Brain microvascular endothelial cell (primary cell): ENCODE measurements at places on chromosomes 7 and 10.
A peak's percentile ranks its signal among the peaks of the same experiment; 100 is the strongest.

- DNase-seq: no peak
Measured at GRCh38 chr10:49505076-49505475, 33.8 kb downstream of the ERCC6 start.

DNA sequence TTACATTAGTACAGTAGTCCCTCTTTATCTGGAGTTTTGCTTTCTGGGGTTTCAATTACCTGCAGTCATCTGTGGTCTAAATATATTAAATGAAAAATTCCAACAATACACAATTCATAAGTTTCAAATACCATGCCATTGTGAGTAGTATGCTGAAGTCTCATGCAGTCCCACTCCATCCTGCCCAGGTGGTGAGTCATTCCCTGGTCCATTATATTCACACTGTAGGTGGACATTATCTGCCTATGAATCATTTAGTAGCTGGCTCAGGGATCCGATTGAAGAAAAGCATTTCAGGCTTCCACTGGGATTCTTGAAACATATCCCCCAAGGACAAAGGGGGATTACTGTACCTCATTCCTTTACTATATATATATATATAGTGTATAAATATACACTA is 298.2 kb upstream of the GALNT17 start:
- DNase-seq: peak; percentile 82

- DNase-seq: peak; percentile 70
Measured at GRCh38 chr7:41046221-41046761, 656.6 kb downstream of the INHBA start.

DNA sequence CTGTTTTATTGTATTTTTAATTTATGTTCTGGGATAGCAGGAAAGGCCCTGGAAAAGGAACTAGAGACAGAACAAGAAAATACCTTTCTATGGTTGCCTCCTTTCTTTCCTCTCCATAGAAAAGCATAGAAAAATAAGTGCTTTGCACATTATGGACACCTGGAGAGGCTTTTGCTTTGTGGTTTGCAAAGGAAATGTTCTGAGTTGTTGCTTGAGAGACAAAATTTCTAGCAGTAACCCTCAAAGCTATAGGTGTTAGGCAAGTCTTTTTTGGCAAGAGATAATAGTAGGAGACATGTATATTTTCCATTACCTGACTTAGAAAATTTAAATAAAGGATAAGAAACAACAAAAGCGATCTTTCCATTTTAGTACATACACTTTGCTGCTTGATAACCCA is 378.6 kb upstream of the PRKCQ start:
- no peak for DNase-seq

DNA sequence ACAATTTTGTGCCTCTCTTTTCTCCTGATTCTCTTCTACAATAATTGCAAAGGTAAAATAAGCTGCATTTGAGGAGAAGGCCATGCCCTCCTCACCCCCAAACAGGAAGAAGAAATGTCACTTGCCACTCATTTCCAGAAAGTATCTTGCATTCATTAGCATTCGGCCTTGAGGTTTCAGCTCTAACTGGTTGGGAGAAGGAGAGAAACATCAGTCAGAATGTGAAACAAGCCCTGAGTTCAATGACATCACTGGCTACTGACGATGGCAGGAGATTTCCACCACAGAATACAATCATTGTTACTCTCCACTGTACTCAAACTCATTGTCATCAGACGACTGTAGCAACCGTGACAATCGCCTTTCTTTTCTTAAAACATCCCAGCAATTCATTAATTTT is 72.8 kb downstream of the PRKCQ start:
- no peak for DNase-seq

GRCh38 chr10:111593578-111593977 is 516.7 kb downstream of the ADRA2A start:
- DNase-seq: no peak

GRCh38 chr10:71854031-71854430 is 3.0 kb upstream of the PSAP start:
- no peak for DNase-seq

GRCh38 chr10:15510963-15511362 is 139.9 kb upstream of the FAM171A1 start:
- no peak for DNase-seq

- no peak for DNase-seq
Measured at GRCh38 chr10:127338399-127339110, 142.2 kb upstream of the INSYN2A start.

DNA sequence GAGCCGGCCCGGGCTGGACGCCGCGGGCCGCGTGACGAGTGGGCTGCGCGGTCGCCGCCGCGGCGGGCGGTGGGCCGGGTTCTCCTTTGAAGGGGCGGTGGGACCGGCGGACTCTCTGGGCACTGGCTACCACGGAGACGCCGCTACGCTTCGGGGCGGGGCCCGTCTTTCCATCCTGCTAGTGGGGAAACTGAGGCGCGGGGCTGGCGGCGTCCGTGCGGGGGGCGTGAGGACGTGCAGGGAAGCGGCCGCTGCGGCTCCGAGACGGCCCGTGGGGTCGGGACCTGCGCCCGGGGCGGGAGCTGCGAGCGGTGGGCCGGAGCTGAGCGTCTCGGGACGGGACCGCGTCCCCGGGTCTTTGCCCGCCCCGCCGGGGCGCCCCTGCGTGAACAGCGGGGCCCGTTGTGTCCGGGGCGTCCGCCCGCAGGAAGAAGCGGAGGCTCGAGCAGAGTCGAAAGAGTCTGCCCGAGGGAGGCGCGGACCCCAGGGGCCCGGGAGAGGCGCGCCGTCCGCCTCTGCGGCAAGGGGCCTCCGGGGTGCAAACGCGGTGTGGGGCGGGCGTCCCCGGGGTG is 548 bp upstream of the BNIP3 start:
- no peak for DNase-seq

DNA sequence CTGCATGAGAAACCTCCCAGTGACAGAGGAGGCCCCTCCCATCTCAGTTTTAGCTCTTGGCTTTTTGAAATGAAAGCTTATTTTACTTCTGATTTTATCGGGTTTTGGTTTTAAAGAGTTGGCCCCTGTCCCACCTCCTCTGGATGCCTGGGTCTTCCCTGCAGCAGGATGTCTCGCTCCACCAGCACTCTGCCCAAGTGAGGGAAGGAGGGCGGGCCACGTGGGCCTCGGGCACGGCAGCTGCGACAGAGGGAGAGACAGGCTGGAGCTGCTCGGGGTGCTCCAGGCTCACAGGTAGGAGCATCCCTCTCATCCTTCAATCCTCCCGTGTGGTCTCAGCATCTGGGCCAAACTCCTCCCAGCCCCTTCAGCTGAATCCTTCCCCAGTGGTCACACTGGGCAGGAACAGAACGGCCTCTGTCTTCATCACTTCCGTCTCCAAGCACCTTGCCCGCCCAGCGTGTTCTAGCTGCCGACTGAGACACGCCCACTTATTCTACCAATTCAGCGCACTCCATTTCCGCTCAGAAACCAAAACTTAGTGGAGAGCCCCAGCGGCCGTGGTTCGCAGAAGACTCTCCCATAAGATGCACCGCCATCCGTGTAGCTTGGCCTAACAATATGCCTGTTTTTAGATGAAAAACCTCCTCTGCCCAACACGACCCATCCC is 222.9 kb downstream of the GLRX3 start:
- DNase-seq: no peak

GRCh38 chr10:96910488-96911395 is 78.6 kb downstream of the LCOR start:
- DNase-seq: peak; percentile 39

DNA sequence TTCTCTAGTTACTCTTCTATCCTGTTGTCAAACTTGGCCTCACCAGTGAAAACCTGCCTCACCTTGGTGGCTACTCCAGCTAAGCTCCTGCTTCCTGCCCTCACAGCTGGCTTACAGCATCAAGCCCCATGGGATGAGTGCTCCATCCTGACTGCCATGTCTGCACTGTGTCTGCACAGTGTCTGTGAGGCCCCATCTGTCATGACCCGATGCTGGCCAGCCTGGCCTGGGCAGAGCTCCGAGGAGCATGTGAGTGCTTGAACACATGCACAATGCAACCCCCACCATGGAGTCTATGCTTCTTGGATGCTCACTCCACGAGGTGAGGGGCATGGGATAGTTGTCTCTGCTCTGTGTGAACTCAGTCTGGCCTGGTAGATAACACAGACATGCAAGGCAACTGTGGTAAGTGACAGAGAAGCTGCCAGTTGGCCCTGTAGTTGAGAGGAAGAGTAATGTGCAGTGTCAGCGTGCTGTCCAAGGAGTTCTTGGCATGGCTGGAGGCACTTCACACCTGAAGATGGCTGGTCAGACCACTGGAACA is 207.1 kb upstream of the ZNF32 start:
- DNase-seq: no peak

DNA sequence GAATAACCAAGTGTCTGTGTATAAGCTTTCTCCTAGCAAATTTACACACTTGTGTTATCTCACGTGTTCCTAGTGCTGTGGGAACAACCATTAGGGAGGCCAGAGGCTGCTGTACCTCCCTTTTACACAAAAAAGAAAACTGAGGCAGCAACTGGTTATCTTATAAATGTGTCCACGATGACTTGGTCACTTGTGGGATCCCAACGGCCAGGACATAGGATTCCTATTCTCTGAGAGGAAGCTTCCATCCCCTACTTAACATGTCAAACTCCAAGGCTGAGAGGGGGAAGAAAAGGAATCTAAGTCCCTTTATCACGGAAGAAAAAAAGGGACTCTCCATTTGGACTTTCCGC is 484 bp downstream of the ZNF438 start:
- no peak for DNase-seq

- DNase-seq: peak; percentile 84
Measured at GRCh38 chr10:154348-154747, 19.1 kb downstream of the ZMYND11 start.

DNA sequence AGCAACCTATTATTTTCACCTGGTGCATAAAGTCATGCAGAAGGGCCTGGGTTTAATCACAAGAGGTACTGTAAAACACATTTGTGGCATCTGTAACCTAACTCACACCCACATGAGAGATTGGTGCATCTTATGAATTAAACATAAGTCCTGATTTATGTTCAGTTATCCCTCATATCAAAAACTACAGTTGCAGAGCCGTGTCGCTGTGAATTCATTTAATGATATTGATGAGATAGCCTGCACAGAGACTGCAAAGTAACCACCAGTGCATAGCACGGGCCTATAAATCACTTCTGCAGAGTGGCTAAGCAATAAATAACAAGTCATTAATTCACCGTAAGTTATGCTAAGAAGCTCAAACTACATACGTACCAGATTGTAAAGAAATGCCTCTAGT is 178.2 kb downstream of the RELN start:
- no peak for DNase-seq

- no peak for DNase-seq
Measured at GRCh38 chr7:132683896-132684690, 107.8 kb upstream of the PLXNA4 start.

GRCh38 chr10:59073456-59074053 is 102.9 kb upstream of the PHYHIPL start:
- DNase-seq: no peak

DNA sequence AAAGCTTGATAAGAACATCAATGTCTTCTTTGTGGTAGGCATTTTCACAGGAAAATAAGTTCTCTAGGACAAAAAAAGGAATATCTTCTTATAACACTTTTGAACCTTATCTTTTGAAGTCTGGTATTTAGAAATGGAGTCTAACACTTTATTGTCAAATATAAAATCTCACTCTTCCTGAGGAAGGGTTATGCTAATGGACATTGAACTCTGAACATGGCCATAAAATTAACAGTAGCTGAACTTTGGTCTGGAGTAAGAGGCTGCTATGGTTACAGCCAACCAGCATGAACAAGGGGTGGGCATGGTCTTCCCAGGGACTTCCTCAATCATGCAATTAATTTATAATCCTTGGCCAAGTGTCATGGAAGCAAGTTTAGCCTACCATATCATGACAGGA is at the start of gene CLRN3:
TSS of gene CLRN3 (minus strand) at position 199 of the 400 bp plus-strand sequence. CDS start at position 42, 157 bp downstream.
- DNase-seq: no peak

DNA sequence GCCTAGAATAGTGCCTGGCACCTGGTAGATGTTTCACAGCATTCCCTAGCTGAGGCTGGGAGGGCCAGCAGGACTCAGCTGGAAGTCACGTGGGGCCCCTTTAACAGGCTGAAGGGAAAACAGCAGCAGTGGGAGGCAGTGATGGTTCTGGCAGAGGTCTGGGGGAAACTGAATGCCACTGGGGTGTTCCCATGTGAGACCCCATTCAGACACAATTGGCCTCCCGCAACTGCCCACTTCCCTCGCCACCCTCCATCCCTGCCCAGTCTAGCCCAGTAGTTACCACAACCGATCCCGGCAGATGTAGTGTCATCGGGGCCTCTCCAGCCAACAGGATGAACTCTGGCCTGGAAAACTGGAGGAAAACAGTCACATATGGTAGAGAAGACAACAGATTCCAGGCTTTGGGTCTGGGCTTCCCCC is 38.3 kb downstream of the FRMPD2 start:
- DNase-seq: no peak

DNA sequence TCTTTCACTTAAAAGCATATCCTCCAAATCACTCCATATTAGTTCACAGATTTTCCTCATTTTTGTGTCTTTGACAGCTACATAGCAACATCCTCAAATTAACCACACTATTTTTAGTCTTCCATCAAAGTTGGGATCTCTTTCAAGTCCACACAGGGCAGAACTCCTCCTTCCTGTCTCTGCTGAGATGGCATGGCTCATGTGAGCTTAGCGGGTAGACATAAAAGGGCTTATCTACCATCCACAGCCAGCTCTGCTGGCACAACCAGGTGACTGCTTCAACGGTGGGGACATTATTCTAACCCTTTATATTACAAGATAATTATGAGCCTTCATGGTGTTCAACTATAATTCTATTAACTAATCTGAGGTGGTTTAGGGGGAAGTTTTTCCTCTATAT is 35.5 kb downstream of the ICA1 start:
- DNase-seq: no peak

GRCh38 chr7:35878351-35878750 is 77.5 kb downstream of the SEPTIN7 start:
- DNase-seq: peak; percentile 7

GRCh38 chr10:16947069-16947468 is 129.8 kb upstream of the RSU1 start:
- no peak for DNase-seq

GRCh38 chr7:104900525-104901239 is 113.3 kb upstream of the KMT2E start:
- DNase-seq: no peak

DNA sequence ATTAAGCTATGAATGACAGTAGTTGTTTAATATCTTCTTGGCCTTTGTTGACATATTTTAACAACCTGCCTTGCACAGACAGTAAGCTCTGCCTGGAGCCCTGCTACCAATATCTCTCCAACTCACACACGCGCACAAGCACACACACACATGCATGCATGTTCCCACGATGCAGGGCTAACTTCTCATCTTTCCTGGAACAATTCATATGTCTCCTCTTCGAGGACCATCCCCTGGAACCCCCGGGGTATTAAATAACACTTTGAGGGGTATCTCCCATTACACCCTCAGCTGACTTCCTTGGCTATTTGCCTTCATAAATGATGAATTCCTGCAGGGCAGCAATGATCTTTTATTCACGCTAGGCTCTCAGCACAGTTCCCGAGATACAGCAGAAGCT is 258.0 kb downstream of the TRIL start:
- no peak for DNase-seq

- no peak for DNase-seq
Measured at GRCh38 chr7:79459381-79459780, 5.9 kb upstream of the MAGI2 start.

DNA sequence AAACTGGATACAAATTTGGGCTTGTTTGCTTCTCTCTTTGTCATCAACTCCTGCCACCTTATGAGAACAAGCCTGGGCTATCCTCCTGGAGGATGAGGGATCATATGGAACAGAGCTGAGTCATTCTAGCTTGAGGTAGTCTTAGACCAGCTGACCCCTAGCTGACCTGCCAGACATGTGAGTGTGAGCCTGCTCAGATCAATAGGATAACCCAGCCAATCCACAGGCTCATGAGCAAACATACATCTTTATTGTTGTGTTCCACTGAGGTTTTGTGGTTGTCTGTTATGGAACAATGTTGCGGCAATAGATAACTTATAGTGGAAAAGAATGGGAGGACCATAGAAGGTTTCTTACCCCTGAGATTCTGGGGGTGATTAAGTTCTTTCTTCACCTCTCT is 54.5 kb upstream of the FAM180A start:
- no peak for DNase-seq
